ENCODE measurements at places on chromosomes 3 and 15.
A peak's percentile ranks its signal among the peaks of the same experiment; 100 is the strongest.

DNA sequence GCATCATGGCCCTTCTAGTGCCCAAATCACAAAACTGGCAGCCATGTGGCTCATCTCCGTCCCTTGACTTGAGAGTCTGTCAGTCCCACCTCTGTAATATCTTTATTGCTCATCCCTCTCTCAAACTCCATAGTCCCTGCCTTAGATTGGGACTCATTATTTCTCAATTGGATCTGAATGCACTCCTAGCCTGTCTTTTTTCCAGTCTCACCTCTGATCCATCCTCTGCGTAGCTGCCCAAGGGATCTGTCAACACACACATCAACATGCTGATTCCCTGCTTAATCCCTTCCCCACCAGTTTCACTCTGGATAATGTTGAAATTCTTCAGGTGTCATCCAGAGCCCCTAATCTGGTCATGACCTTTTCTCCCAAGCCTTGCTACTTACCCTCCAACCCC lies 39.3 kb downstream of the NMNAT3 start:
- DNase-seq, result no peak

- DNase-seq, result no peak
Observed at GRCh38 chr3:17771177-17772017, 29.0 kb upstream of the TBC1D5 start.

GRCh38 chr3:107063351-107063750 lies 313.9 kb upstream of the CCDC54 start:
- DNase-seq, result no peak

DNA sequence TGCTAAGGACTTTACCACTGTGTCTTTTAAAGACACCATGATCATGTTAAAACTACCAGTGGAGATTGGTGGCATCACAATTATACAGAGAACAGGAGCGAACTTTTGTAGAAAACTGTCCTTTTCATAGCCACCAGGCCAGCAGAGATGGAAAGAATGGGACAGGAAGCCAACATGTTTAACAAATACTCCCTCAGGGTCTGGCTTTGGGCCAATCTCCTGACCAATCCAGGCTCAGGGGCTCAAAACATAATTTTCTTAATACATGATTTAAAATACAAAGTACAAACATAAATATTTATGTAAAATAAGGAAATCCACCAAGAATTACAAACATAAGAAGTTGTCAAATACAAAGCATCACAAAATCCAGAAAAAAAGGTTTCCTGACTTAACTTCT lies 266.0 kb downstream of the VPS13C start:
- no peak for DNase-seq

- no peak for DNase-seq
Observed at GRCh38 chr3:95356764-95357501, 1294.1 kb downstream of the NSUN3 start.

- no peak for DNase-seq
Observed at GRCh38 chr3:58048301-58048700, 40.1 kb downstream of the FLNB start.

GRCh38 chr3:176909044-176909443 lies 288.2 kb downstream of the TBL1XR1 start:
- DNase-seq, result no peak

- DNase-seq, result peak; percentile 56
Observed at GRCh38 chr3:155323063-155323666, 29.7 kb upstream of the STRIT1 start.

DNA sequence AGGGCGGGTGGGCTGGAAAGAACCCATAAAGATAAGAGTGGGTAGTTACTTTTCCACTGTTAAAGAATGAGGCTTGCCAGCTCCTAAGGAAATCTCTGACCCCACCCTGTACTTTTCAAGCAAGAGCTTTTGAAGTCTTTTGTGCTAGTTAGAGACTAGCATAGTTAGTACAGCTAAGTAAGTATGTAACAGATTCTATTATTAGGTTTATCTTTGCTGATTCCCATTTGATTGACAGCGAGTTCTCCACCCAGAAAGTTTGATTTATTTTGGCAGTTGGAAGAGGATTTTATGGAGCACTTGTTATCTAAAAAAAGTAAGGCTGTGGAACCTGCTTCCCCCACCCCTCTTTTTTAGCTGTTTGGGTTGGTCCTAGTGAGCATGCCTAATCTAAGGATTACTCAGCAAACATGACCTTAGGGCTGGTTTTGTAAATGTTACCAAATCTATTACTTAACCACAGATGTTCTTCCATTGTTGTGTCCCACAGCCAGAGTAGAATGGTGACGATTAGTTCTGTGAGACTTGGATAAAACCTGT lies 57.6 kb downstream of the FNDC3B start:
- no peak for DNase-seq

Measured in GM04504 (cell line).